ENCODE measurements at places on chromosomes 7 and 10.

DNA sequence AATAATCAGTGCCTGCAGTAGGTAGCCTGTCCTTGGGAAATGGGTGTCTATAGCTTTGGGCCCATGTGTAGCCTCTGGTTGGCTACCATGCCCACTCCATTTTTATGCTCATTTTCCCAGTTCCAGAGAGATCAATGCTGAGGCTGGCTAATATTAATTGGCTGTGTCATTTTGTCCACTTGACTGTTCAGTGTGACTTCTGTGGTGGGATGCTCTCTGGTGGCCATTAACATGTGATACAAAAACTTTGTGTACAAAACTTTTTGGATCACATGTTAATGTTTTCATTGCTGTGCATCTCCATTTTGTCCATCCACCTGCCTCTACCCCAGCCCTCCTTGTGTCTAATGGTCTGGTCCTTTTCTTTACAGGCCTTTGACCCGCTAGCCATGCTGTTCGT lies 22.7 kb downstream of the VIM start:
- no peak for DNase-seq

DNA sequence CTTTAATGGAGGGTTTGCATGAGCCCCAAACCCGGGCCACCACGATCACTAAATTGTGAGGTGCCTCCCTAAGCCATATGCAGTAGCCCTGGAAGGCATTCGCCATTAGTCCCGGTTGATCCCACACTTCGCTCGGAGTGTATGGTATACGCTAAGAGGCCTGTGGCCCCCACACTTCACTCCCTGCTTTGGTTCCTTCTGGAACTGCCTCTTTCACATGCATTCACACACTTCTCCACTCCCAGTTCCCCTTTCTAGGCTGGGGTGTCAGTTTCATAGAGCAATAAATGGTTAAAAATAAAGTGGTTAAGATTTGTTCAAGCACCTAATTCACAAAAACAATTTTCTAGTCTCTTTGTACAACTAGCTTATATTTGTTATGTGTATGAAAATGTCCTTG lies 212.1 kb upstream of the KCND2 start:
- DNase-seq = no peak

- DNase-seq = no peak
Measured at GRCh38 chr10:26318672-26319071, 102.1 kb downstream of the GAD2 start.

GRCh38 chr7:105270117-105270516 lies 118.6 kb downstream of the SRPK2 start:
- DNase-seq = no peak

GRCh38 chr7:105153531-105153930 lies 139.5 kb downstream of the KMT2E start:
- no peak for DNase-seq

- no peak for DNase-seq
Measured at GRCh38 chr10:15472008-15472407, 100.9 kb upstream of the FAM171A1 start.

Measured in cortex of kidney (tissue), 1 donor.